NCI-H1092 treated with DMSO at 0.1 percent for 48 hours (cell line): ENCODE measurements at places on chromosomes 7 and 10.

DNA sequence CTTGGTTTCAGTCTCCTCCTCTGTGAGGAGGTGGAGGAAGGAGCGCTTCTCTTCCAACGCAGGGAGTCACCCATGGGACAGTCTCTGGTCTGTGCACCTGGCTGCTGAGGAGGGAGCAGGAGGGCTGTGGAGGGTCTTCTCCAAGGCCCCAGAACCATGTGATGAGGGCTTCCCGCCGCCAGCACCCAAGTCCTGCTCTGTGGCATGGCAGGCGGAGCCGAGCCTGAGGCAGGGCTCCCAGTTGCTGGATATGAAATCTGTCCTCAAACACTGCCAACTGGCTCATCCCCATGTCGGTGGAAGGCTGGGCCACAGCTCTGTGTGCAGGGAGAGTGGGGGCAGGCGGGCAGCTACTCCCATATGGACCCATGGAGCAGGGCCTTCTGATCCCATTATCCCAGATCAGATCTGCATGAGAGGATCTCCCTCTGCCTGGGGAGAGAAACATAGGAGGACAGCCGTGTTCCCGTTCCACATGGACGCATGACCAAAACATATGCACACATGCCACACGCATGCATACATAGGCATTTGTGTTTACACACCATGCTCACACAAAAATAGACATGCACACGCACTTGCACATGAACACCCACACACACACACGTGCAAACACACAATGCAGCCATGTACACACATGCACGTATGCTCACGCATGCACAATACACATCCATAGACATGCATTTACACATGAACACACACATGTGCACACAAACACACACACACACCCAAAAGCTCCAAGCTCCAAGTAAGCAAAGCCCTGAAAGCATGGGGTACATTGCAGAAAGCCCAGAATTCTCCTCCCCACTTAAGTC, 38.8 kb upstream of the EN2 start:
- no peak for DNase-seq

- DNase-seq = no peak
These were observed 252.5 kb downstream of the TNS3 start for GRCh38 chr7:47329320-47329926.

GRCh38 chr10:131911451-131911850, 10.6 kb downstream of the PPP2R2D start:
- no peak for DNase-seq

DNA sequence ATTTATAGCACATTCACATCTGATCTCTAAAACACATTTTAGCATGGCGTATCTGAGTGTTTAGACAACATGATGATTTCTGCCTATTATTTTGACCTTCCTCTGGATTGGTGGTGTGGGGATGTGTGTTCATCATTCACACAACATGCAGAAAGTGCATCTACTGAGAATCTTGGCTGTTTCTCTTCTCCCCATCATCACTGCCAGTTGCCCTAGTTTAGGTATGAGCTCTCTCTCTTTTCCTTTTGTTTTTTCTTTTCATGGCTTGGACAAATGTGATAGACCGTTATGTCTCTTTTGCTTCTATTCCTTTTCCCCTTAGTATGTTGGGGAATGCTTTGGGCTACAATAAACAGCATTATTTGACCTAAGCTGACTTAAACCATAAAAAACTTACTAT, 239.2 kb upstream of the FZD8 start:
- DNase-seq = no peak

DNA sequence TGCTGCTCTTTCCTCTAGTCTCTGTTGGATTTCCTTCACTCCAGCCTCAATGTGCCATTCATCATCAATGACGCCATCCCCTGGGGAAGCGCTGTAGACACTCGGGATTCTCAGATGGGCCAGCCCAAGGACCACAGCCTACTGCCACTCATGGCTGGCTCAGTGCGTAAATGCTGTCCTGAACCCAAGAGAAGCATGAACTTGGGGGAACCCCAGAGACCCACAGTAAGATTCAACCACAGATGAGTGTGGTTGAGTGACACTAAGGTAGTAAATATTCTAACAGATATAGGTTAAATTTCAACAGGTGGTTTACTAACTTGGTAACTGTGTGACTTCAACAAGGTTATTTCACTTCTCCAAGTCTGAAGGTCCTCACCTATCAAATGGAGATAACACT, 304.1 kb downstream of the GRM8 start:
- DNase-seq = no peak
